Cortex of kidney (tissue), 1 donor: ENCODE measurements at places on chromosomes 2 and 18.

DNA sequence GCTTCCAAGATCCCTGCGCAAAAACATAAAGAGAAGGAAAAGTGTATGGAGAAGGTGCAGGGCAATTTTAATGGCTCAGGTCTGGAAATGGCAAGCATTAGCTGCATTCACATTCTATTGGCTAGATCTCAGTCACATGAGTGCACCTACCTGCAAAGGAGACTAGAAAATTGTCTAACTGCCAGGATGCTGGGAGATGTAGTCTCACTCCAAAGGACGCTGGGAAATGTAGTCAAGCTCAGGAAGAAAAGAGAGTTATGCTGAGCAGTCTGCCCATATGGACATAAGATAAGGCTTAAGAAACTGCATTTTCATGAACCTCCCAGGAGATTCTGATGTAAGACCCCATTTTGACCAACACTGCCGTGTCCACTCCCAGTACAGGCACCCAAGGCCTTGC is 9.5 kb upstream of the KLHL29 start:
- no peak for DNase-seq

DNA sequence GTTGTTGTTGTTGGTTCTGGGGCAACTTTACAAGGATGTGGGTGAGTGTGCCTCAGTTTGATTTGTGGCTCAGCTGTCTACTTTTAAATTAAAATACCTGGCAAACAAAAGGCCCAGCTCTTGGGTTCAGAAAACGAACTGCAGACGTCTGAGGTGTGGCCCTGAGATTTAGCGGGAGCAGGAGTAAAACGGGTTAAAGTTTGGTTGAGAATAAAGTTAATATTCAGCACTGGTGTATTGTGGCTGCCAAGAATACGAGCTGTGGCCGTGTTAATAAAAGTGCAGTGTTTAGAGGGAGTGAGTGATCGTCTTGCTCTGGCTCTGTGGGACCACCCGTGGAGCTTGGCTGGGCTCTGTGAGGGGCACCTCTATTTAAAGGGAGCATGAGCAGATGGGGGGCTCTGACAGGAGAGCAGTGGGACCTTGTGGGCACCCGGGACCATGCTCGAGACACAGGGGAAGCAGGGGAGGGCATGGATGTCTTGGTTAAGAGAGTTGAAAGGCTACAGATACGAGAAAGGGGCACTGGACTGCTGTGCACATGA is 80.3 kb downstream of the VAPA start:
- no peak for DNase-seq

DNA sequence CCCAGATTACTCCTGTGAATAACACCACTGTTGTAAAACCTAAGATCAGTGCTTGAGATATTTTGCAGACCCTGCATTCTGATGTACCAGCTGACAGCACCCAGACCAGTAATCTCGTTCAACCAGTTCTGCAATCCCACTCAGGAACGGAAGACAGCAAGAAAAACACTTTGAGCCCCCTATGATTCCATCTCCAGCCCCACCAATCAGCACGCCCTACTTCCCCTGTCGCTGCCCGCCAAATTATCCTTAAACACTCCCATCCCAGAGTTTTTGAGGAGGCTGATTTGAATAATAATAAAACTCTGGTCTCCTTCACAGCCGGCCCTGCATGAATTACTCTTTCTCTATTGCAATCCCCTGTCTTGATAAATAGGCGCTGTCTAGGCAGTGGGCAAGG is 173.9 kb upstream of the CDH2 start:
- DNase-seq = no peak

DNA sequence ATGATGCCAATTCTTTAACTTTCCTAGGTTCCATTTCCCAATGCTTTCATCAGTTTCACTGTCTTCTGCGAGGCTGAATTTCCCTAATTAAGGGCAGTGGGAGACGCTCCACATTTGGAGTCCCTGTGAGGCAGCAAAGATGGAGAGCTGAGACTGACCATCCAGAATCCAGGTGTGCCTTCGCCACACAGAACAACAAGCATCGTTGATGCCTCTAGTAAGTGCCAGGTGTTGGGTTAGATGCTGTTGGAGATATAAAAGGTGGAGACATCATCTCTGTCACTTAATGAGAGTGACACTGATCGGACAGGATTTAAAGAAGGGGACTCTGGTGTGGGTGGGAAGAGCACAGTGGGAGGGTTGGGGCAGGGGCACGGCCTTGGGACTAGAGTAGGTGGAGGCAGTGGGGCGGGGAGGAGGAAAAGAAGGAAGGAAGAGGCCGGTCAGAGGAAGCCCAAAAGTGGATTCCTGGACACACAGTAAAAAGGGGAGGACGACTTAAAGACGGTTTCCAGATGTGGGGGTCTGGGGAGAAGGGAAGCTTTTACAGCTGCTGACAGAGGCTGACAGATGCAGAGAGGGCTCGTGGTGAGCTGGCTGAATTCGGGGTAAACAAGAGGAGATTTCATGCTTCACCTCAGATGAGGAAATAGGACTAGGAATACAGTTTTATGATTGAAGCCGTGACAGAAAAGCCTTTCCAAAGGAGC is 113.0 kb downstream of the BCL2 start:
- no peak for DNase-seq

DNA sequence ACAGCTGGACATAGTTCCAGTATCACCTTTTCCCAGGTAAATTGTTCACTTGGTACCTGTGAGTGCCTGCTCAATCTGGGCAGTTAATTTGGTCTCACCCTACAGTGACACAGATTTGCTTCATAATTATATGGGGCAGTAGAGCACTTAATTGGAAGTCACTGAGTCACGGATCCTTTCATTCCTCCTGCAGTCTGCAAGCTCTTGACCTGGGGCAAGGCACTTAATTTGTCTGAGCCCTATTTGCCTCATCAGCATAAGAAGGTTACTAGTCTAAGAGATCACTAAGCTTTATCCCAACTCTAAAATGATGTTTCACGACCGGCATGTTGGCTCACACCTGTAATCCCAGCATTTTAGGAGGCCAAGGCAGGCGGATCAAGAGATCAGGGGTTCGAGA is 8.9 kb downstream of the FBXO36 start:
- DNase-seq = no peak

DNA sequence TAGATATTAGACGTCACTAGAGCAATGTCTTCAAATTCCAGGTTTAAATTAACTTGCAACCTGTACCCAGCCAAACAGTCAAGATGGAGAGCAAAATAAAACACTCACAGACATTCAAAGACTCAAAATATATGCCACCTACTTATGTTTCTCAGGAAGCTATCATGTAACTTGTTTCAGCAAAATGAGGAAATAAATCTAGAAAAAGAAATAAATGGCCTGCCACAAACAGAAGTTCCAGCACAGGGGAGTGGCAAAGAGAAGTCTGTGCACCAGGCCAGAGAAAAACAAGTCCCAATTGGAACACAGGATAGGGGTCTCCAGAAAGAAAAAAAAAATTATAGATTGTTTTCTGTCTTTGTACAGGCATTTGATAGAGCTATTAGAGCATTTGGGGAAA is 96.7 kb downstream of the LRP2 start:
- no peak for DNase-seq

DNA sequence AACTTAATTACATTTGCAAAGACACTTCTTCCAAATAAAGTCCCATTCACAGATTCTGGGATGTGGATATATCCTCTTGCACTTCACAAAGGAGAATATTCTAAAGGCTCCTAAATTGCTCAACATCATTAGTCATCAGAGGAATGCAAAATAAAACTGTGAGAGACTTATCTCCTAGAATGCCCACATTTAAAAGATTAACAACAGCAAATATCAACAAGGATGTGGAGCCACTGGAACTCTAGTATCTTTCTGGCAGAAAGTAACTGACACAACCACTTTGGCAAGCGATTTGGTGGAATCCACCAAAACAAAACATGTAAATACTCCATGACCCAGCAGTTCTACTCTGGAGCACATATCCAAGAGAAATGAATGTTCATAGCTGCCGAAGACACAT is 4.6 kb downstream of the NEU2 start:
- DNase-seq = no peak

- DNase-seq = no peak
These were observed 439.3 kb upstream of the TRIB2 start for GRCh38 chr2:12277241-12278034.

DNA sequence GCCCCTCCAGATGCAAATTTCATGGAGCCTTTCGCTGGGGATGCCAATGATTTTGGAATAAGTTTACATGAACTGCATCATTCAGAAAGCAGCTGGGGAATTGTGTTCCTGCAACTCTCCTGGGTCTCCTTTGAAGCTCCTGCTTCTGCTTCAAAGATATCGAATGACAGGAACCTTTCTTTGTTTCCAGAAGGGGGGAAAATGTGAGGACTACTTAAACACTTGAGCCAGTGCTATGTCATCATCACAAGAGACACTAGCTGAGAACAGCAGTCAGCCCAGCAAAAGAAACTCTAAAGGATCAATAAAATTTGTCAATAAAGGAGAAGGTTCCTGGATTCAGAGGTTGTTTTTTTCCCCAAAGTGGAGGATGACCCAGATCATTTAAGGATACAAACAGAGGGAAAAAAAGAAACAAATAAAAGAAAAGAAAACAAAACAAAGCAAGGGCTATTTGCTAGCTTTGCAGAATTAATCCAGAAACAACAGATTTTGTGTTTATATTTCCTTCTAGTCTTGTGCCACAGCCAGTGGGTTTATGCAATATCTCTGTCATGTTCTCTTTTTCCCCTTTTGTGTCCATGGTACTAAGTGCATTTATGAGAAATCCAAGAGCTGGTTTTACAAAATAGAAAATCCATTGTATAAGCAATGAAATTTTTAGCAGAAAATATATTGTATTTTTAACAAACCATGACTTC is 463.7 kb downstream of the CDH2 start:
- no peak for DNase-seq

DNA sequence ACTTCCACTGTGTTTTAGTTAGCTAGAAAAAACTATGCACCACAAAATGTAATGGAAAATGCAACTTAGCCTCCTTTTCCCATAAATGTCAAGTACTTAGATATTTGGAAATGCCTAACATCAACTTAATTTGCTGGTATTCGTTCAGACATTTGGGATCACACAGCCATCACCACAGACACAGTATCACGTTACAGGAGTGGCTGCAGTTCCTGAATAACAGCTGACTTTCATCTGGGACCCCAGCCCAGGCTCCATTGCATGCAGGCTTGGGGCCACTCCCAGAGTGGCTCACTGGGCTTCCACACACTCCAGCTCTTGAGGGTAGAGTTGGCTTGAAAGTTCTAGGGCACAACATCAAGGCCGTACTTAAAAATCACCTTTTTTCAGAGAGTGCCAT is 9.3 kb downstream of the TMEM182 start:
- no peak for DNase-seq

DNA sequence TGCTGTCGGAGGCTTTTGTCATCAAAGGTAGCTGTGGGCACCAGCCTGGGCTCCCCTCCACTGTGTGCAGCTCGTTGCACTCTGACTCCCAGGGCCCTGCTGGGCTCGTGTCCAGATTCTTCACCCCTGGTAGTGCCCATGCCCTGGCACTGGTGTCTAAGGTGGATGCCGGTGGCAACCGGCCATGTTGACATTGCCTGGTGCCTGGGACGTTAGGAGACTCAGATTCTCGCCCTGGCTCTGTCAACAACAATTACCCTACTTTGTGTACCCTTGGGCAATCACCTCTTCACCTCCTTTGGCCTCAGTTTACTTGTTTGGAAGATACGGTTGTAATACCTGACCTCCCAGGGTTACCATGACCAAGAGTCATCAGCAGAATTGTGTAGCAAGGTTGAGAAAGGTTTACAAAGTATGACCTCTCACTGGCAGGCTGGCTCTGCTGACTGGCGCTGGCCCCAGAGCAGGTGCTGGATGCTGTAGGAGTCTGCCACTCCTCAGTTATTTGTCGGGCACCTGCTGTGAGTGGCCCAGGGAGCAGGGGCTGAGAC is 41.5 kb upstream of the MCFD2 start:
- DNase-seq = no peak

- no peak for DNase-seq
These were observed 87.2 kb downstream of the BCL11A start for GRCh38 chr2:60466161-60466702.

DNA sequence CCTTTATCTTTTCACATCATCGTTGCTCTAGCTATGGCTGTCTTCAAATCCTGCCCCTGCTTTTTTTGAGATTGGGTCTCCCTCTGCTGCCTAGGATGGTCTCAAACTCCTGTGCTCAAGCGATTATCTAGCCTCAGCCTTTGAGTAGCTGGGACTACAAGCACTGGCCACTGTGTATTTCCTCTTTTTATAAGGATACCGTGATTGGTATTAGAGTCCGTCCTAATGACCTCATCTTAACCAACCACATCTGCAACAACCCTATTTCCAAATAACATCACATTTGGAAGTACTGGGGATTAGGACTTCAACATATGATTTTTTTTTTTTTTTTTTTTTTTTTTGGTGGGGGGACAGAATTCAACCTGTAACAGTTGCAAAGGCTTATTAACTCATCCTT is 9.1 kb downstream of the RESP18 start:
- no peak for DNase-seq

GRCh38 chr2:831622-832021 is 119.0 kb upstream of the SNTG2 start:
- DNase-seq = no peak

GRCh38 chr2:239378021-239378917 is 22.6 kb downstream of the HDAC4 start:
- no peak for DNase-seq

GRCh38 chr2:143684551-143685320 is 555.5 kb downstream of the ARHGAP15 start:
- DNase-seq = no peak

DNA sequence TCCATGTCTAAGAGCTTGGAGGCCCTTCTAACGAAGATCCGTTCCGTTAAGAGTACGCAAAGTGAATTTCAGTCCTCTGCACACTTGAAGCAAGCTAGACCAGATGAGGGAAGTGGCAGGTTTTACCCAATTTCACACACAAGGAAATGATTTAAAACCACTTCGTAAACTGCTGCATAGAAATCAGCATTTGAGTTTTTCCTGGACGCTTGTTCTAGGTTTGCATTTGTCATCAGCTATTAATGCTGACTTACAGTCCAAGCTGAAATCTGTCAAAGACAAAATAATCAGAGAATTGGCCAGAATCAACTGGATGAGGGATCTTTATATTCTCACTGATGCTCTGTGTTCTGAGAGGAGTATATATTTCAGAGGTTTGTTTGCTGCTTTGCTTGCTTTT is 117.6 kb upstream of the RASGRP3 start:
- DNase-seq = no peak

- DNase-seq = no peak
These were observed 95.6 kb upstream of the ASAP2 start for GRCh38 chr2:9110893-9111569.

DNA sequence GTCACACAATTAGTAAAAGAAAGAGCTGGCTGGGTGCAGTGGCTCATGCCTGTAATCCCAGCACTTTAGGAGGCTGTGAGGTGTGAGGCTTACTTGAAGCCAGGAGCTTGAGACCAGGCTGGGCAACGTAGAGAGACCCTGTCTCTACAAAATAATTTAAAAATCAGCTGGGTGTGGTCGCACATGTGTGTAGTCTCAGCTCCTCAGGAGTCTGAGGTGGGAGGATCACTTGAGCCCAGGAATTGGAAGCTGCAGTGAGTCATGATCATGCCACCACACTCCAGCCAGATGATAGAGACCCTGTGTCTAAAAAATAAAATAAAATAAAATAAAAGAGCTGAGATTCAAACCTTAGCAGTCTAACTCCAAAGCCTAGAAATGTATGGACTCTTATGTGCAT is 39.0 kb upstream of the NEDD4L start:
- no peak for DNase-seq
